ENCODE measurements at places on chromosomes 2 and 18. TPM values are rescaled to one million over a fixed set of nuclear protein-coding genes. Genes with fewer than 3 reads are reported as not detected.

DNA sequence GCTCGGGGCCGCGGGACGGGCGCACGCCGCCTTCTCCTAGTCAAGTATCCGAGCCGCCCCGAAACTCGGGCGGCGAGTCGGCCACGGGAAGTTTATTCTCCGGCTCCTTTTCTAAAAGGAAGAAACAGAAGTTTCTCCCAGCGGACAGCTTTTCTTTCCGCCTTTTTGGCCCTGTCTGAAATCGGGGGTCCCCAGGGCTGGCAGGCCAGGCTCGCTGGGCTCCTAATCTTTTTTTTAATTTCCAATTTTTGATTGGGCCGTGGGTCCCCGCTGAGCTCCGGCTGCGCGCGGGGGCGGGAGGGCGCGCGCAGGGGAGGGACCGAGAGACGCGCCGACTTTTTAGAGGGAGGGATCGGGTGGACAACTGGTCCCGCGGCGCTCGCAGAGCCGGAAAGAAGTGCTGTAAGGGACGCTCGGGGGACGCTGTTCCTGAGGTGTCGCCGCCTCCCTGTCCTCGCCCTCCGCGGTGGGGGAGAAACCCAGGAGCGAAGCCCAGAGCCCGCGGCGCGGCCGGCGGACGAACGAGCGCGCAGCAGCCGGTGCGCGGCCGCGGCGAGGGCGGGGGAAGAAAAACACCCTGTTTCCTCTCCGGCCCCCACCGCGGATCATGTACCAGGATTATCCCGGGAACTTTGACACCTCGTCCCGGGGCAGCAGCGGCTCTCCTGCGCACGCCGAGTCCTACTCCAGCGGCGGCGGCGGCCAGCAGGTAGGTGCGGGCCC lies 617 bp downstream of the FOSL2 start:
- DNase-seq: peak; percentile 58

DNA sequence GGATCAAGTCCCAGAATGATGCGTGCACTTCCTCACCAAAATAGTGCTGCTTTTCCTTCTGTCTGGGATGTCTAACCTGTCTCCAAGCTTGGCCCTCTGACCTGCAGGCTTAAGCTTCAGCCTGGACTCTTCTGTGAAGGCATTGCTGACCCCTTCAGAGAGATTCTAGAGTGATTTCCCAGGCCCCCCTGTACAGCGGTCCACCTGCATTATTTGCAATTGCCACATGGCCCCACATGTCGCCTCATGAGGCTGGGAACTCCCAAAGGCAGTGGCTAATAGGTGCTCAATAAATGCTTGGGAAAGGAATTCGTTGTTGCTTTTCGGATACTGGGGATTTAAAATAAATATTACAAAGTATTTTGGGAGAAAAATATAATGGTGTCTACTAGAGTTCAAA lies 32.3 kb upstream of the MEP1B start:
- no peak for DNase-seq

DNA sequence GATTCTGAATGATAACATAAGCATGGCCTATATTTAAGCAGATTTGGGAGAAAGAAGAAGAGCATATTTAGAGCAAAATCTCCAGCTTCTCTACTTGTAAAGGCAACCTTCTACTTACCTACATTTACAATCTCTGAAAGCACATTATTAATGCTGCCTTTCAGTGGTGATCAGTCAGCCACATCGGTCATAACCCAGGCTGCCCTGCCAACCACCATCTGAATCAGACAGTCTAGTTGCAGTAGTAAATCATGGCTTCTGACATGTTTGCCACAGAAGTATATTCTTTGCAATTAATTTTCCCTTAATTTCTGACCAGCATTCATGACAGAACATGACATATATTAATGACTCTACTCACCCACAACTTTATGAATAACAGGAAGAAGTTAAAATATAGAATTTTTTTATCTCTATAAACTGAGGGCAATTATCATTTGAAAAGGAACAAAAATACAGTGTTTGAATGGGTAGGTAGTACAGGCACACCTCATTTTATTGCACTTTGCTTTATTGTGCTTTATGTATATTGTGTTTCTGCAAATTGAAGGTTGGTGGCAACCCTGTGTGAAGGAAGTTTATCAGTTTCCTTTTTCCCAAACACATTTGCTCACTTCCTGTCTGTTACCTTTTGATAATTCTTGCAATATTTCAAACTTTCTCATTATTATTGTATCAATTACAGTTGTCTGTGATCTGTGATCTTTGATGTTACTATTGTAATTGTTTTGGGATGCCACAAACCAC lies 531.6 kb upstream of the CHAC2 start:
- DNase-seq: no peak

- no peak for DNase-seq
Observed at GRCh38 chr18:73684647-73685046, 463.0 kb downstream of the FBXO15 start.

GRCh38 chr2:42238644-42239288 lies 69.6 kb downstream of the EML4 start:
- peak; percentile 78 for DNase-seq

DNA sequence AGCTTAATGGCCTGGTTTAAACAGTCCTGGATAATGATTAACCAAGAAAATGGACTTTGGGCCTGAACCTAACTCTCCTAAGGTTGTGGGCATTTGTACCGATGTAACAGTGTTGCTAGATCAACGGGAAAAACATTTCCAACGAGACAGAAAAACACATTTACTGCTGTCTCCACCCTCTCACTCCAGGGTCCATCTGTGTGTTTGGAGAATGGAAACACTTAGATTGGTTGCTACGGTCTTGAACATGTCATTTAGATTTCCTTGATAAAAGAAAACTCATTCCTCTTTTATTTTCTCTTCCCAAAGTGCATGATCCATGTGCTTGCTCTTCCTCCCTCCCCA lies 88.0 kb downstream of the SOCS6 start:
- DNase-seq: peak; percentile 77

GRCh38 chr18:48866028-48866733 lies 84.6 kb downstream of the SMAD7 start:
- no peak for DNase-seq

DNA sequence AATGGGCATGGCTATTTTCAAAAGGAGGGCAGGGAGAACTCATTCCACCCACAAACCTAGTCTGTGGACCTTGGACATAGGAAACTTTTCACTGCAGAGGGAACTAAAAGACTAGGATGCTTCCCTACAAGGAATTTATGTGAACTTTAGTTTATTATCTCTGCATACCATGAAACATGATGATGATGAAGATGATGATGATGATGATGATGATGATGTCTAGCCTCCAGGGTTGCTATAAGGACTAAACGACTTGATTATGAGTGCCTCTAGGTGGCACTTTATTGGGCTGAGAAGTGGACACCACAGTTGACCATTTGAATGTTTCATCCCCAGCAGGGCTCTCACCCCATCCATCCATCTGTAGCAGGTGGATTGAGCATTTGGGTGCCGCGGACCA lies 260.0 kb upstream of the TCF4 start:
- DNase-seq: no peak

GRCh38 chr18:74497324-74497676 lies 1.1 kb downstream of the CNDP2 start:
- DNase-seq: no peak

DNA sequence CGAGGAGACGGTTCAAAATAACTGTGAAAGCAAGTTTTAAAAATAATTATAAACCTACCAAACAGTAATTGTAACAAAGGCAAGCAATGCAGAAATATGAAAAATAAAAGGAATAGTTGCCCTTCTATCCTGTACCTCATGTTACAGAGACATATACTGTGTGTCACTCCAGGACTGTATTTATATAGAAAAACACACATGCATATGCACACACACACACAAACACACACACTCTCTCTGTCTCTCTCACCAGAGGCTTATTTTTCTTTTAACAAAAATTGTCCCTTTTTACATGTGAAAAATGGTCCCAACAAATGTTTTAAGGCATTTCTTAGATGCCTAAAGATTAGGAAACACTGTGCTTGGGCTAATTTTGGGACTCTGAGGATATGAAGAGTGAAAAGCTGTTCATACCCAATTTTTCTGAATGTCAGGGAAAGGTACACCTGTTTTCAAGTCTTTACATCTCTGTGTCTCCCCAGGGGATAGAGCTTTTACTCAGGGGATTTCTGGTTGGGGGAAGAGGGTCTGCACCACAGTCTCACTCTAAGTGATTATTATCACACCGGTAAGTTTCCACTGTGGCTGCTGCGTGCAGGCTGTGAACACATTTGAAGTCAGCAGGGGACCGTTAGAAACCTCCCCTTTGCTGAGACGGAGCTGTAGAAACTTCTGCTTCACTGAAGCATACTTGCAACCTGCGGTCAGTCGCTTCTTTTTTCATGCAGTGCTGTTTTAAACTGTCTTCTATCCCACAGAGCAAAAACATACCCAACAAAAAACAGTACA lies 51.4 kb upstream of the SPAG16 start:
- DNase-seq: no peak

DNA sequence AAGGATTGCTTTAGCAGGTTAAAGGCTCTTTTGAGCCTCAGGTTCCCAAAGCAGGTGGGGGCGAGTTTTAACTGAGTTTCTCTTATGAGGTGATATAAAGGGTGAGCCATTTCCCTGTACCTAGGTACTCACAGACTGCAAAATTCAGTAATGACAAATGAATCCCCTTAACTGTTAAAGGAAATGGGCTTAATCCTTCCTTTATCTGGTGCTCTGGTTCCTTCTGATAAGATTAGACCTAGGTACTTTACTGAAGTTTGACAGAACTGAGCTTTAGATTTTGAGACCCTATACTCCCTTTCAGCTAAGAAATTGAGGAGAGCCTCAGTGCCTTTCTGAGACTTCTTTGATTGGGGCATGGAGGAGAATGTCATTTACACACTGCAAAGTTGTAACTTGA lies 42.6 kb downstream of the STK17B start:
- DNase-seq: no peak

Gene SCYGR7
- not detected for total RNA-seq

Gene TUBB8B
- 0.91 TPM for total RNA-seq

Gene COL4A4
- 9.5 TPM for total RNA-seq

Gene LRATD1
- total RNA-seq: 0.27 TPM

Gene SAG
- not detected for total RNA-seq

Gene CHN1
- 0.41 TPM for total RNA-seq

Gene AP1S3
- total RNA-seq: 180 TPM

Gene ECEL1
- total RNA-seq: 8.9 TPM

Measured in Caco-2 (cell line).